ENCODE measurements at places on chromosomes 2 and 18.
A peak's percentile ranks its signal among the peaks of the same experiment; 100 is the strongest.

GRCh38 chr2:239778042-239778851, 246.9 kb downstream of the NDUFA10 start:
- no peak for DNase-seq

GRCh38 chr2:98515250-98515991, 70.8 kb downstream of the INPP4A start:
- DNase-seq: no peak

DNA sequence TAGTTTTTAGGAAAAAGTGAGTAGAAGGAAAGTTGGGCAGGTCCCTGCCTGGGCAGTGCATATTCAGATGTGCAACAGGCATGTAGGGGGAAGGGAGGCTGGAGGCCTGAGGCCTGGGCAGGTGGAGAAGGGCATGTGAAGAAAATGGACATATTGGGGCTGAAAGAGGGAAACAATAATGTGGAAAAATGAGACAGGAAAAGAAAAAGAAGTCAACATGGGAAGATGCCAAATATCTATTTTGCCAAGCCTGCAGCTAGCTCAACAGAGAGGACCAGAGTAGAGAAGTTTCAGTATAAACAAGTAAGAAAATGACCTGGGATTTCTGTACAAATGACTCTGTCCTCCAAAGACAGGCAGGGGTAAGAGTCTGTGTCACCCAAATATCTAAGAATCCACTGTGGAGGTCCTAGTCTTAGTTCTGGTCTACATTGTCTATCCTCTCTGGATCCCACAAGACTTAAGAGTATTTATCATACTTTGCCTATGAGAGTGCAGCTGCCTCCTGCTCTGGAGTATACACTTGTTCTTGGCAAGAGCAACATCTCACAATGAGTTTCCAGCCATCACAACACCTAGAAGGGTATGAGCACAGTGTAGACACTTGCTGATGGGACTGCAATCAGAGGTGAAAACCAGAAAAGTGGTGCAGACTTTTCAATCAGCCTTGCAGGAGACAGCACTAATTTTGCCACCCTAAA, 80.2 kb downstream of the CLHC1 start:
- DNase-seq: peak; percentile 46

GRCh38 chr2:229591611-229592010, 122.7 kb downstream of the DNER start:
- no peak for DNase-seq

GRCh38 chr2:45743531-45744396, 92.3 kb downstream of the PRKCE start:
- DNase-seq: peak; percentile 89

- DNase-seq: no peak
Observed at GRCh38 chr2:52386433-52387030, 1354.6 kb upstream of the NRXN1 start.

DNA sequence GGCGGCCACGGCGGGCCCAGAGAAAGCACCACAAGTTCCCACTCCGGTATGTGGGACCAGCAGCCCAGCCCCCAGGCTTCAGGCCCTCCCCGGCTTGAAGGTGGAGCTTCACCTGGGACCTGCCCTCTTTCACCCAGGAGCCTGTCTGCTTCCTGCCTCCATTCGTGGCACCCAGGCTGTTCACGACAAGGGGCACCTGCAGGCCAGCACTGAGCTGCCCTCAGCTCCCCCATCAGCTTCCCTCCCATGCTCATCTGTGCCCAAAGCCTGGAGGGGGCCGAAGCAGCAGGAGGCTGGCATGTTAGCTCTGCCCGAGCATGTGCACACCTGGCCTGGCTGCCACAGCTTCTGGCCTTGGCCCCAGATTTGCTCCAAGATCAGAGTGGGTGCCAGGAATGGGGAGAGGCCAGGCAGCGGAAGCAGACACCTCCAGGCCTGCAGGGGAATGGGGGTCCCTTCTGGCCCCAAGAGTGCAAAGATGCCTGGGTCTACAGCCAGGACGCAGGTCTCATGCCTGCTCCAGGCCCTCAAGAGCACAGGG, 312.4 kb upstream of the SYT4 start:
- no peak for DNase-seq

DNA sequence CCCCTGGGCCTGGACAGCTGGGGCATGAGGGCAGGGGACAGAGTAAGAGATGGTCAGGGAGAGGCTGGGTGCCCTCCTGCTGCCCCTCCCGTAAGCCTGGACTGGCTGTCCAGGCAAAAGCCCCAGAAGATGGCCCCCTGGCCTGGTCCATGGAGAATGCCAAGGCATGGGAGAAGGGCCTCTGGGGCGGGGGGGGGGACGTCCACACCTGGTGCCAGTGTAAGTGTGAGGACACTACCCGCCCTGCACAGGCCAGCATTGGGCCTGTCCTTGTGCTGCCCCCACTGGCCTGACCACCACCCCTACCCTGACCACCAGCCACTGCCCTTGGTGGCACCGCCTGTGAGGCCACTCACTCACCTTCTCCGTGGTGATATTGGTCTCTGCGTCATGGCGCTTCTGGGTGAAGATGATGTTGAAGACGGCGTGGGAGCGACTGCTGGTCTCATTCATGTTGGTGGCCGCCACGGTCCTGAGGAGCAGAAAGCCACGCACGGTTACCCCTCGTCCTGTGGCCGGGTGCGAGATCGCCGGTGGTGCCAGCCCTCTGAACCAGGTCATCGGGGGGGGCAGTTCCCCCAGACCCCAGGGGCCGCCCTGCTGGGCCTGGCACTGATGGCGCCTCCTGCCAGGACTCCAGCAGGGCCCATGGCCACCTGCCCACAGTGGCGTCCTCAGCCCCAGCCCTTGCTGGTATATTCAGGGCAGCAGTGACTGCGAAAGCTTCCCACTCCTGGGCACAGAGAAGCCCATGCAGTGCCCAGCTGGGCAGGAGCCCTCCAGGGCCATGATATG, 35.2 kb downstream of the KIF1A start:
- DNase-seq: no peak

DNA sequence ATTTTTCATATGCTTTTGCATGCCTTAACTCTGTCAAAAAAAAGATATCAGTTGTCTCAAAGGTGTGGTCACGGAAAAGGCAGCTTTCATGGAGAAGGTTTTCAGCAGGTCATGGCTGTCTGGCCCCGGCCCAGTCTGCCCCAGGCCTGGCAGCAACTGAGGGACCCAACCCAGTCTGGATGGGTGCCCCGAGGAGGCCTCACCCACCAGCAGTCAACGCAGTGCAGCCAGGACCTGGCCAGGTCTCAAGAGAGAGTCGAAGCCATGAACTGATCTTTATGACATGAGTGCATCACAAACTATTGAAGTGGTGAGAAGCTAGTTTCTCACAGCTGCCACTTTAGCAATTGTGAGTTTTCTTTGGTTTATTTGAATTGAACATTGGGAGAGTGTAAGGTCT, 7.9 kb downstream of the TUBB6 start:
- no peak for DNase-seq

- DNase-seq: no peak
Observed at GRCh38 chr2:52857722-52858121, 909.9 kb upstream of the CHAC2 start.

DNA sequence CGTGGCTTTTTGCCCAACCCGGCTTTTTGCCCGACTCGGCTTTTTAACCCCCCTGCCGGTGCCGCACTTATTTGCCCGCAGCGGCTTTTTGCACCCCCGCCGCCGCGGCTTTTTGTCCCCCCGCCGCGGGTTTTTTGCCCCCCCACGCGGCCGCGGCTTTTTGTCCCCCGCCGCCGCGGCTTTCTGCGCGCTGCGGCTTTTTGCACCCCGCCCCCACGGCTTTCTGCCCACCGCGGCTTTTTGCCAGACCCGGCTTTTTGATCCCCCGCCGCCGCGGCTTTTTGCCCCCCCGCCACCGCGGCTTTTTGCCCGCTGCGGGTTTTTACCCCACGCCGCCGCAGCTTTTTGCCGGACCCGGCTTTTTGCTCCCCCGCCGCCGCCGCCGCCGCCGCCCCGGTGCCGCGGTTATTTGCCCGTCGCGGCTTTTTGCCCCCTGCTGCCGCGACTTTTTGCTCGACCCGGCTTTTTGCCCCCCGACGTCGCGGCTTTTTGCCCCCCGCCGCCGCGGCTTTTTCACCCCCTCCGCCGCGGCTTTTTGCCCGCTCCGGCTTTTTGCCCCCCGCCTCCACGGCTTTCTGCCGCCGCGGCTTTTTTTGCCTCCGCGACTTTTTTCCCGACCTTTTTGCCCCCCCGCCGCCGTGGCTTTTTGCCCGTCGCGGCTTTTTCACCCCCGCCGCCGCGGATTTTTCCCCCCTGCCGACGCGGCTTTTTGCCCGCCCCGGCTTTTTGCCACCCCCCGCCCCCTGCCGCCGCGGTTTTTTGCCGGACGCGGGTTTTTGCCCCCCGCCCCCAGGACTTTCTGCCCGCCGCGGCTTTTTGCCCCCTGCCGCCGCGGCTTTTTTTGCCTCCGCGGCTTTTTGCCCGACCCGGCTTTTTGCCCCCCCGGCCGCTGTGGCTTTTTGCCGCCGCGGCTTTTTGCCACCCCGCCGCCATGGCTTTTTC, 2786.5 kb downstream of the RPIA start:
- peak; percentile 44 for DNase-seq

DNA sequence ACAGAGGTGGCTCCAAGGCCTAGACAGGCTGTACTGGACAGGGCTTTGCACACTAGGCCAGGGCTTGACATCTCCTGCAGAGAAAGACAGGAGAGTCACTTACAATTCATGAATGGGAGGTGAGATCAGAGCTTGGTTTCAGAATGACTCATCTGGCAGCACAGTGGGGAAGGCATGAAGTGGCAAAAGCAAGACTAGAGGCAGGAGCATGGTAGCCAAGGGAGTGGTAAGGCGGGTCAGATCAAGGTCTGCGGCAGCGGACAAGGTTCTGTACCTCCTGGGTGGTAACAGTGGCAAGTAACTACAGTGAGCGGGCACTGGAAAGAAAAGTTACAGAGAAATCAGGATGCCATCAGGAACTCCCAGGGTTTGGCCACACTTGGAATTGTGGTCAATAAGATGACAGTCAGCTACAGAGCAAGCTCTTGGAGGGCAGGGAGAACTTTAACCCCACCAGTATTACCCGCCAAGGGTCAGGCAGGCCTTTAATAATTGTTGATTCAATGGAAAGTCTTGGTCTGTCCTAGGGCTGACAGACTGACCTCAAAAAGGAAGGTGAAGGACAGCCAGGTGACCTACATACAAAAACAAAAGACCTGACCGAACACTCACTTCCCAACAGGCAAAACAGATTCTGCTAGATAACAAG, 5.7 kb downstream of the MCFD2 start:
- peak; percentile 75 for DNase-seq

- DNase-seq: no peak
Observed at GRCh38 chr18:80204142-80204541, 43.2 kb downstream of the PARD6G start.

- DNase-seq: no peak
Observed at GRCh38 chr18:69031571-69031970, 233.7 kb downstream of the CCDC102B start.

- DNase-seq: no peak
Observed at GRCh38 chr2:17827316-17827715, 11.1 kb downstream of the MSGN1 start.

- peak; percentile 94 for DNase-seq
Observed at GRCh38 chr2:217835931-217836891, 166.6 kb downstream of the TNS1 start.

DNA sequence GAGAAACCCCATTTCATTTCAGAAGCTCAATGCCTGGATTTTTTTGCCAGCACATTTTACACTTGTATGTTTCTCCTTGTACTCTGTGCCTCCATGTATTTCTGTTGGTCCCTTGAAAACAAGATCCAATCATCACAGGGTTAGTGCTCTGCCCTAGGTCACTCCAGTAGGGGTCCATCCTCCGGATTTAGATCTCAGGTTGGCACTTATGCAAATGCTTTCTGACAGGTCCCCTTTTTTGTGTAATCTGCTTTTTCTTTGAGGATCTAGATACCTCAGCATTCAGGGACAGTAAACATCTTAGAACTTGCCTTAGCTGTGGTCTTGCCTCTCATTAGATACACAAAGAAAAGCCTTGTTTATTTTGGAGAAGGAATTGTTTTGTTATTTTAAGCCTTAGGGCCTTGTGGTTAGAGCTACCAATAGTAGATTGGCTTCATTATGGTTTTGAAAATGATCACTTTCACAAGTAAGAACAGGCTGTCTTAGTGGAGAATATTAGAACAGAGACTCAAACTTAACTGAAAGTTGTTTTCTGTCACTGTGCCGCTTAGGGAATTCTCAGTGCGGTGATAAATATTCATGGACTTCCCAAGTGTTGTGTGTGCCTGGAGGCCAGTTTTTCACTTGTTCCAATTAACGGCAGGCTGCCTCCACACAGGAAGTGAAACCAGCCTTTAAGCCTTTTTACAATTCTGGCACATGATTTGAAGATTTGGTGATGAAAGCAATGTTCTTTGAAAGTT, 7.8 kb downstream of the MERTK start:
- no peak for DNase-seq

- no peak for DNase-seq
Observed at GRCh38 chr2:5945742-5946141, 253.6 kb downstream of the SOX11 start.

- no peak for DNase-seq
Observed at GRCh38 chr18:80148326-80149199, 39.5 kb downstream of the ADNP2 start.

GRCh38 chr18:79905389-79905911, 46.0 kb downstream of the SLC66A2 start:
- no peak for DNase-seq

GRCh38 chr18:75218065-75218923, 7.7 kb downstream of the TSHZ1 start:
- no peak for DNase-seq

DNA sequence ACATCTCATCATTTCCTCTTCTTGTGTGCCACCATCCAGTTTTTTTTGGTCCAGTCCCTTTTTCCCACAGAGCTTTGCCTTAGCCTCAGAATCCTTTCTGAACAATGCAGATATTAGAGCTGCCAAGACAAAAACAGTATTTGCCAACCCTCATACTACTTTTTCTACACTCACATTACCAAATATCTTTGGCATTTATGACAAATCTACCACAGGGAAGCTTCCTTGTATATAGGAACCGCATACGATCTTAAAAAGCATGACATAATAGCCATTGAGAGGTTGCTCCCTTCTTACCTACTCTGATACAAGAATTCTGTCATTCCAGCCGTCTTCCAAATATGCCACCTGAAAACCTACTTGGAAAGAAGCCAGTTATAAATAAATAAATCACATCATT, 9.4 kb downstream of the ZNF24 start:
- no peak for DNase-seq

DNA sequence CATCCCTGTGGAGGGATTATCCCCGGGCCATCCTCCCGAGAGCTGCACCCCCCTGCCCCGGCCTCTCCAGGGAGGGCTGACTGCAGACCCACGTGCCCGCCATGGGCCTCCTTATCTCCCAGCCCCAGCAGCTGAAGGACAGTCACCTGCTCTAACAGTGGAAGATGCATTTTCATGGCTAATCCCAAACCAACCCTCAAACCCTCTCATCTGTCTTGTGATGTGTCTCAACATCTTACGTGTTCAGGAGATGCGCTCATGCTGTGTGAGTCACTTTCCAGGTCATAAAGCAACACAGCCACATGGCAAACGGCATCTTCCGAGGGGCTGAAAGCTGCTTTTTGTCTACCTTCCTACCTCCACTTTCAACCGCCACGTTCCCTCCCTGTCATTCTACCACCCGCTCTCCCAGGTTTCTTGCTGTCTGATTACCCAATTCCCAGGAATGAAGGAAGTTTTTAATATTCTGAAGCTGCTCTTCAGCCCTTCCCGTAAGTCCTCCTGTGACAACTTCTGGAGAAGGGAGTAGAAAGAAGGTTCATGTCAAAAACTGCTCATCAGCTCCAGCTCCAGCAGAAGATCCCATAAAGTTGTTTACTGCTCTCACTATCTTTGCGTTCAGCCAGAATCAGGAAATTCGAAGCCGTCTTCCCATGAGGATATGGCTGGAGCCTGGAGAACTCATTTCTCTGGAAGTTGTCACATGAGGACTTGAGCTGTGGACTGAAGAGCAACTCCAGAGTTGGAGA, 54.5 kb downstream of the MBP start:
- peak; percentile 56 for DNase-seq
